ENCODE measurements at places on chromosomes 2 and 18. TPM values are rescaled to one million over a fixed set of nuclear protein-coding genes. Genes with fewer than 3 reads are reported as not detected.

DNA sequence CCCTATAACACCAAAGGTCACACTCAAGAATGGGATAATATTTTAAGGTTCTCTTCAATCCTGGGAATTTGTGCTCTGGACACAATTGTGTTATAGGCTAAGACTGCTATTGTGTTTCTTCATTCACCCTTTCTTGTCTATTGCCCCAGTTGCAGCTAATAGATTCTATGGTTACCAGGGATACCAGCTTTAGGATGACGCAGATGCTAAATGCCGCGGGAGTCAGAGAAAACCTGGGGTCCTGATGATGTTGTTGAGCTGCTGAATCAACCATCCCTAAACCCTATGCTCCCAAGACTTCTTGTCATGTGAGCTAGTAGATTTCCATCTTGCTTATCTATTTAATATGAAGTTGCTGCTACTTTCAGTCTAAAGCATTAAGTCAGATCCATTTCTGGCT, 5.4 kb downstream of the CRYGD start:
- no peak overlapping the region for H3K27ac ChIP-seq
- H3K36me3 ChIP-seq: no peaks in the 10 kb centered on the region
- H3K27me3 ChIP-seq: peaks cover 19% of the 10 kb centered on the region
- DNase-seq: no peak
- peaks cover 1% of the 10 kb centered on the region for H3K4me1 ChIP-seq
- no peak overlapping the region for H3K4me3 ChIP-seq

GRCh38 chr18:35026407-35027061, 14.7 kb upstream of the MAPRE2 start:
- no peaks in the 10 kb centered on the region for H3K27me3 ChIP-seq
- peaks cover 17% of the 10 kb centered on the region for H3K4me1 ChIP-seq
- no peak overlapping the region for H3K27ac ChIP-seq
- H3K36me3 ChIP-seq: no peaks in the 10 kb centered on the region

DNA sequence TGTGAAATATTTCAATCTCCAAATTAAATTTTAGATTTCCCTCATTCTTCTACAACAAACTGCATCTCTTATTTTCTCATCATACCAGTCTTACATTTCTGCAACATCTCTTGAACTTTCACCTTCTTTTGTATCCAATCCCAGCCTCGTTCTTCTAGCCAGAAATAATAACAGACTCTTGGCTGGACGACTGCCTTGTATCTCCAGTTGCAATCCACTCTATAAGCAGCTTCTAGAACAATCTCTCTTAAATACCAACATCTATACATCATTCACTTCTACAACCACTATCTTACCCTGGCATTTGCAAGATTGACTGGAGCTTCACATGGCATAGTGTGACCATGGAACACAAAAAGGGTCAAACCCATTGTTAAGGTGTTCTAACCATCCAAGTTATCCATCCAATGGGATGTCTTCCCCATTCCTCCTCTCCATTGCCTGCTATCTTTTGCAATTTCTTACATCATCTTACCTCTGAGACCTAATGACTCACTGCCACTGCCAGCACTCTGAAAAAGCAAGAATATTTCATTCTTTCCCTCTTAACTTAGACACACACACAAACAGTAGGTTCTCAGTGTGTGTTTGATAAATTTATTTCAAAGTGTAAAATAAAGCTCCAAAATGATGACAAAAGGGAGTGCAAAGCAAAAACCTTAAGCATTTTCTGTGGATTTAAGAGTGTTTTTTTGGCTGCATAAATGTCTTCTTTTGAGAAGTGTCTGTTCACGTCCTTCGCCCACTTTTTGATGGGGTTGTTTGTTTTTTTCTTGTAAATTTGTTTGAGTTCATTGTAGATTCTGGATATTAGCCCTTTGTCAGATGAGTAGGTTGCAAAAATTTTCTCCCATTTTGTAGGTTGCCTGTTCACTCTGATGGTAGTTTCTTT, 145.6 kb downstream of the METTL4 start:
- DNase-seq: no peak
- no peaks in the 10 kb centered on the region for H3K4me1 ChIP-seq
- H3K27ac ChIP-seq: no peak overlapping the region
- no peak overlapping the region for H3K4me3 ChIP-seq
- peaks cover 6% of the 10 kb centered on the region for H3K27me3 ChIP-seq

DNA sequence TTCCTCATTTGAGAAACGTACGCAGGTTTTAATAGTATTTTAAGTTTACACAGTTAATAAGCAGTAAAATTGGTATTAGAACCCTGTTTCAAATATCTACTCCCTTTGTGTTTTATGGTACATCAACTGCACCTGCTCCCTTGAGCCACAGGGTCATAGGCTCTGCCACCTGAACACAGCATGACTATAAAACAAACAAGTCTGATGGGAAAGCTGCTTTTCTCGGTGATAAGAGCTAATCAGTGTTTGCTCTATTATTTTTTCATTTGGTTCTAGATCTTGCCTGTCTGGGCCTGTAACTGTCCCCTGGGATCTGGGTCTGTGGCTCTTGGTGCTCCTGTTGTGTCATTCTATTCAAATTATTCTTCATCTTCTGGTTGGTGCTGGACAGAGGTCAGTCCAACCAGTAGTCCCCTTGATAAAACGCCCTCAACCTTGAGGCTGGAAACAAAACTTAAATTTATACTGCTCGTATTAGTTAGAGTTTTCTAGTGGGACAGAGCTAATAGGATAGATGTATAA, 314.8 kb upstream of the LRP1B start:
- H3K4me1 ChIP-seq: no peaks in the 10 kb centered on the region
- no peaks in the 10 kb centered on the region for H3K36me3 ChIP-seq
- H3K27ac ChIP-seq: no peak overlapping the region
- H3K27me3 ChIP-seq: no peaks in the 10 kb centered on the region

DNA sequence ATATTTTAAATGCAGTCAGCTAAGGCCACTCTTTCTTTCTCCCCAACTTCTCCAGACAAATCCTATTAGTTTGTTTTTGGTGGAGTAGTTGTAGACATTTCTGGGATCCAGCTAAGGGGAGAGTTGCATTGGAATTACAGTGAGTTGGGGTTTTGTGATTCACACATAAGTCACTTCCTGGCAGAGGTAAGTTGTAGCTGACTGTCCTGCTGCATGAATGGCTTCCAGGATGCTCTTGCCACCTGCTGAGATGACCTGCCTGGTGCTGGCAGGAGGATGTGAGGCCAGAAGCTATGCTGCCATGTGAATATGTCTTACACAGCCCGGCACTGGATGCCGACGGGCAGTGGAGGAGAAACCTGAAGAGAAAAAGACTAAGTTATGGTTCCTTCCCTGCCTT, 243.7 kb downstream of the TDRD15 start:
- H3K4me3 ChIP-seq: no peak overlapping the region
- no peak for DNase-seq
- H3K36me3 ChIP-seq: no peaks in the 10 kb centered on the region
- no peaks in the 10 kb centered on the region for H3K27me3 ChIP-seq

DNA sequence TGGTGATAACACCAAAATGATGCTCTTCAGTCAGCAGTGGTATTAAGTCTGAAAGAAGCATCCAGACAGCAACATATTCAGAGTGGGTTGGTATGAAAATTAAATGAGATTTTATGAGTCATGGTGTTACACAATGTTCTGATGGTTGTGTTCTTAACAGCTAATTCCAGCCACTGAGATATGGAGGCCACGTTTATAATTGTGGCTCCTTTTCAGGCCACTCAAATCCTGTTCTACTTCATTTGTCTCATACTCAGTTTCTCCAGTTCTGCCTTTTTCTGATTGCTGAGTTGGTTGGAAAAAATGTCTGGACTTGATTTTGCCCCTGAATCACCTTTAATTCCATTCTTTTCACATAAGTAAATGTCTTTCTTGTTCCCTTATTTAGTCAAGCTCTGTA, 162.7 kb upstream of the COL3A1 start:
- no peak overlapping the region for H3K27ac ChIP-seq
- H3K4me1 ChIP-seq: no peaks in the 10 kb centered on the region
- H3K27me3 ChIP-seq: no peaks in the 10 kb centered on the region
- no peak overlapping the region for H3K4me3 ChIP-seq
- H3K36me3 ChIP-seq: no peaks in the 10 kb centered on the region

- H3K27me3 ChIP-seq: no peaks in the 10 kb centered on the region
- no peak overlapping the region for H3K4me3 ChIP-seq
- no peak for DNase-seq
- peaks cover 19% of the 10 kb centered on the region for H3K4me1 ChIP-seq
- H3K36me3 ChIP-seq: peaks cover 8% of the 10 kb centered on the region
These were observed 45.6 kb downstream of the INPP4A start for GRCh38 chr2:98489971-98490962.

DNA sequence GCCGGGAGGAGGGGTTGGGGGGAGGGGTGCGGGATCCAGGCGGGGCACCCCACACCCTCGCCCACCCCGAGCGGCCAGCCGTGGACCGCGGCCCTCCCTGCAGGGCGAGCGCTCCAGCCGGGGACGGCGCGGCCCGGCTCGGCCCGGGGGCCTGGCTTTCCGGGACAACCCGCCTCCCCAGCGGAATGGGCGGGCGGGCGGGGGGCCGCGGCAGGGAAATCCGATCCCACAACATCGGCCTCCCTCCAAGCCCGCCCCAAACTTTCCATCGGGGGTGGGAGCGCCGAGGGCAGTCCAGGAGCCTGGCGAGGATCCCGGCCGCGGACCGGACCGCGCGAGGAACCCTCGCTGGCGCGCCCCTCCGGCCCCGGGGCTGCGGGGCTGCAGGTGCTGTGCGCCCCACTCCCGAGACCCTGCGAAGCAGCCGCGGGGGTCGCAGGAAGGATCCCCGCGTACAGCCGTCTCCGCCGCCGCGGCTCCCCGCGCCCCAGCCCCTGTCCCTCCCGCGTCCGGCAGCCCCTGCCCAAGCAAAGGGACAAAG, 529 bp downstream of the SEMA4C start:
- no peak overlapping the region for H3K27ac ChIP-seq
- peaks cover 37% of the 10 kb centered on the region for H3K4me1 ChIP-seq
- DNase-seq: no peak
- no peak overlapping the region for H3K4me3 ChIP-seq

DNA sequence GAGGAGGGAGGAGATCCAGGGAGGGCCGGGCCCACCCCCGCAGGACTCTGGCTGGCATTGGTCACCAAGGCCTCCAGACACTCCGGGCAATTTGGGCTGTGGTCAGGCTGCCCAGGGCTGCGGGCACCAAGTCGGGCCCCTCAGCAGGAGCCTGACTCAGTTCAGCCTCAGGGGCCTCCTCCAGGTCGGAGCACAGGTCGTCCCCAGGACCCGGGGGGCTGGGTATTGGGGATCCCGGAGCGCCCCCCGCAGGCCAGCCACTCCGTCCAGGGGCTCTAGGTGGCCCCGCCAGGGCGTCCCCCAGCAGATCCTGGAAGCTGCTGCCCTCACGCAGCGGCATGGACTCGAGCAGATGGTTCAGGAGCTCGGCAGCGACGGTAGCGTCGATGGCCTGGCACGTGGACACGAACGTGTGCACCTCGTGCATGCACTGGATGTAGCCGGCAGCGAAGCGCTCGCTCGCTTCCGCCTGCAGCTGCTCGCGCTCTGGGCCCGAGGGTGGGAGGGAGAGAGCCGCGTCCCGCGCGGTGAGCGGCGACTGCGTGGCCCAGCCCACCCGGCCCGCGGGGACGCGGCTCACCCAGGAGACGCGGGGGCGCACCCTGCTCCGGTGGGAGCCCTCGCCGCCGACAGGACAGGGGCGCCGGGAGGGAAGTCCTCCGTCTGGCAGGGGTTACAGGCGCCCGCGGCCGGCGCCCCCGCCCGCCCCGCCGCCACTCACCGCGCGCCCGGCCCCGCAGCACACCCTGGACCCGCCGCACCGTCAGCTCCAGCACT, 884 bp downstream of the HES6 start:
- peaks cover 28% of the 10 kb centered on the region for H3K27me3 ChIP-seq
- no peak overlapping the region for H3K27ac ChIP-seq
- peak; percentile 42 for DNase-seq
- H3K36me3 ChIP-seq: no peaks in the 10 kb centered on the region
- H3K4me1 ChIP-seq: peaks cover 14% of the 10 kb centered on the region

- H3K27ac ChIP-seq: no peak overlapping the region
- no peaks in the 10 kb centered on the region for H3K4me1 ChIP-seq
- H3K36me3 ChIP-seq: no peaks in the 10 kb centered on the region
- DNase-seq: no peak
- H3K4me3 ChIP-seq: no peak overlapping the region
These were observed 247.9 kb upstream of the NT5C1B start for GRCh38 chr2:18837240-18837639.

DNA sequence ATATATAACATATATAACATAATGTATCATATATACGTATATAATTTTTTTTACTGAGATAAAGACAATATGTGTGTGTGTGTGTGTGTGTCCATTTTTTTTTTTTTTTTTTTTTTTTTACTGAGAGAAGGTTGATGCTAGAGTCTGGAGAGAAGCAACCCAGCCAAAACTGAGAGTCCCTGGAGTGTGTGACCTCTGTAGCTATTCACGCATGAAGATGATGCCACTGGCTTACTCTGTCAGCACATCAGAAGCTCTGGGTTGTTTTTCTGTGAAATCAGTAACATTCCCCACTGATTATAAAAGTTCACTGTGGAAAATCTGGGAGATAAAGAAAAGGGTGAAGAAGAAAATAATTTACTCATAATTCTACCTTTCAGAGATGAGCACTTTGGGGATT, 27.2 kb downstream of the CCDC195 start:
- no peak overlapping the region for H3K4me3 ChIP-seq
- no peaks in the 10 kb centered on the region for H3K36me3 ChIP-seq
- H3K27ac ChIP-seq: no peak overlapping the region
- H3K4me1 ChIP-seq: no peaks in the 10 kb centered on the region

DNA sequence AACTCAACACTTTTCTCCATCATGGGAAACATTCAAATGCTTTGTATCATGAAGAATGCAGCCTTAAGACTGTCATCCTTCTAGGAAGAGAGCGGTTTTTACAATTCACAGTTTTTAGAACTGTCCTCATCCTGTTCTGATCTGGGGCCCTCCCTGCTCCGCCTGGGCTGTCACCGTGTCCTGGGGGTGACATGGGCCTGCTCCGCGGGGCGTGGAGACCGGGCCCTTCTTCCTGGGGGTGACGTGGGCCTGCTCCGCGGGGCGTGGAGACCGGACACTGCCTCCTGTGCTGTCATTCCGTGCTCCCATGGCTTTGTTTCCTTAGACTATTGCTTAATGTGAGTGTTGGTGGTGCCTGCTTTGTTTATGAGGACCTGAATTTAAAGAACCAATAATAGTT, 122.8 kb downstream of the TMEM18 start:
- H3K4me1 ChIP-seq: peaks cover 43% of the 10 kb centered on the region
- no peaks in the 10 kb centered on the region for H3K36me3 ChIP-seq
- H3K27ac ChIP-seq: no peak overlapping the region
- peaks cover 11% of the 10 kb centered on the region for H3K27me3 ChIP-seq

DNA sequence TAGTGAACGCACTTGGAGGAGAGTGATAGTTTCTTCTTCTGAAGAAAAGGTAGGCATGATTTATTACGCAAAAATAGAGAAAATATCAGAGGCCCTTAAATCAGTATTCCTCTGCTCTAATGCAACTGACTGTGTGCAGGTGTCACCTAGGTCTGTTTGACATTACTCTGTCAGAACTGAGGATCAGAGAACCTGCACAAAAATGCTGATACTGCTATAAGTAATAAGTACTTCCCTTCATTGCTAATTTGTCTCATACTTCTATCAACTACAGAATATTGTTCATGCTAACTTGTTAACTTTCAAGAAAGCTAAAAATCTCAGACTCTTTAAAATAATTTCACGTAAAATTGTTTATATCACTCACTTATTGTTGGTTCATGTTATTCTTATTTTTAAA, 358.5 kb downstream of the ZNF804A start:
- H3K27ac ChIP-seq: no peak overlapping the region
- no peak overlapping the region for H3K4me3 ChIP-seq
- H3K4me1 ChIP-seq: no peaks in the 10 kb centered on the region
- DNase-seq: no peak

Gene GPR39
- polyA plus RNA-seq: not detected

Gene SNORC
- polyA plus RNA-seq: not detected

Gene RNF125
- polyA plus RNA-seq: 8.9 TPM

Gene ODC1
- polyA plus RNA-seq: 149 TPM

Gene CABYR
- polyA plus RNA-seq: 8.3 TPM

Gene MGAT4A
- polyA plus RNA-seq: 26.7 TPM

Gene NR4A2
- polyA plus RNA-seq: 46.2 TPM

Gene KCNF1
- polyA plus RNA-seq: not detected

Gene ITPRID2
- polyA plus RNA-seq: 4.5 TPM

Gene TXNDC2
- polyA plus RNA-seq: not detected

Gene HOXD13
- polyA plus RNA-seq: not detected

All from naive B cell (primary cell).